Activated gamma-delta T cell (primary cell): ENCODE measurements at places on chromosomes 7 and 10.

DNA sequence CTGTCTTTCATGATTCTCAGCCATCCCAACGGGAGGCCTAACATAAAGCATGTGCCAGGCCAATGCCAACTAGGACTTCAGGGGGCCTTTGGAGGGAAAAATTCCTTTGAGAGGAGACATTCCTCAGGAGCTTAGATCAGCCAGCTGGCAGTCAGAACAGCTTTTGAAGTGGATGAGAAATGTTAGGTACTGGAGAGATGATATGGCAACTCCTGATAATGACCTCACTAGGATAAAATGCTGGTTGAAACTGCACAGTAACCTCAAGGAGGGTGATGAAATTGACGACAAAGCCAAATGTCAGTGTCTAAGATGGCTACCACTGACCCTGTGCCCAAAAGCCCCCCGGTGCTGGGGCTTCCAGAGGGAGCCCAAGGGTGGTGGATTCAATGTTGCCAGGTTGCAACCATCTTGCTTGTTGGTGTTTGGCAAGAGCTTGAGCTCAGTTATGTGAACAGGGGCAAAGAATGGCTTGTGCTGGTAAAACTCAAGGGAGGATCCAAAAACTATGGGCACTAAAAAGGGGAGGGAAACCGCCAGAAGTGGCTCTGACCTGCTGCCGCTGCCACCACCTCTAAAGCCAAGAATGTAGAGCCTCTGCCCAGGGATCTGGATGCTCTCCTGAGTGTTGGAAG lies 121.2 kb downstream of the UBE2H start:
- no peak for DNase-seq

DNA sequence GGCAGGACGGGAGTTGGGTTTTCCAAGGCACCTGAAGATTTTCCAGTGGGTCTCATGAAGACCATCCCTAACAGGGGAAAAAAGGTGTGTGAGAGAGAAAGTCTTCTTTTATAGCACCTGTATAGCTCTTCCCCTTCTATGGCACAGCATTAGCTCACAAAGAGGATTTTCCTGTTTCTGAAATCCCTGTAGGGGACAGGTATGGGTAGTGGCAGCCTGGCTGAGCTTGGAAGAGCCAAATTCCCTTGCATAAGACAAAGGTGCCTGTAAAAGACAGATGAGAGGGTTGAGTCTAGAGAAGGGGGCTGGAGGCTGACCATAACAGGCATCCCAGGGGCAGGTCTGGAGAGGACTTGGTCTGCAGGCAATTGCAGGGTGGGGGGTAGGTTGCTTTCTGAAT lies 63.7 kb downstream of the COL13A1 start:
- no peak for DNase-seq

GRCh38 chr7:116859323-116859722 lies 3.1 kb upstream of the CAPZA2 start:
- DNase-seq = no peak

DNA sequence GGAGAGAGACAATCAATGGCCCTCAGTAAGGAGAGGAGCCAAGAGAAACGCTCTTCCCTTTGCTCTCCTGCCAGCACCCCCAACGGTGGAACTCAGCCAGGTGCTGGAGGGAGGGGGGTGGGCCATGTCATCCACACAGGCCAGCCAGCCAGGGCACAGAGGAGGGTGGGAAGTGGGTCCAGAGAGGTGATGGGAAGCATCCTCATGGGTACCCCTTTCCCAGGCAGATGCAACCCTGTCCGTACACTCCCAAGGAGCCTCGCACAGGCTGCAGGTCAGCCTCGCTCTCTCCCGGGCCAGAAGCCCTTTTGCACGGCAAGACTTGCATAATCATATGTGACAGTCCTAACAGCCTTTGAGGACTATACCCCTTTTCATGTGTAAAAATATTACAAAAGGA lies 142.0 kb upstream of the NAMPT start:
- DNase-seq = no peak

GRCh38 chr7:47326808-47327207 lies 255.1 kb downstream of the TNS3 start:
- no peak for DNase-seq

DNA sequence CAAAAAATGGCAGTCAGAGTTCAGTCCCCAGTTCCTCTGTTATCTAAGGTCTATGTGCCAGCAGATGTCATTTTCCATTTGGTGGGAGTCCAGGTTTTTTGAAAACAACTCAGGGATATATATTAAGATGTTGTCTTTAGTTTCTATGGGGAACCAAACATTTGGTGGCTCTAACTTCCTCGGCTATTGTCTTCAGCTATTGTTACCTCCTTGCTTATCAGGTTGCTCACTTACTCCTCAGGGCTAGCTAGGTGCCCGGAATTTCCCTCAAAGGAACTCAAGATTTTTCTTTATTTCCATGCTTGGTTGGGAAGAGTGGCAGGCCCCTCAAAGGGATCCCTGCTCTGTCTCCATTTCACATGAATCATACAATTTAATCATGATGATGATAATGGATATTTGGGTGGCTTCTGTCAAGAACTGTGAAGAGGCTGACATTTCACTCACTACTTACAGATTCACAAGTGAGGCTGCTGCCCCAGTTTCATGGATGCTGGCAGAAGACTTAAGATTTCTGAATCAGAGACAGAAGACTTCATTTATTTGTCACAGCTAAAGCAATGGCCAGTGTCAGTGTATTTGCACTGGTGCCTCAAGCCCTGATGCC lies 182.8 kb downstream of the PKD1L1 start:
- DNase-seq = no peak

- DNase-seq = no peak
These were observed 5.4 kb downstream of the ANKIB1 start for GRCh38 chr7:92251181-92251580.

GRCh38 chr10:97380516-97380915 lies 20.6 kb downstream of the RRP12 start:
- no peak for DNase-seq

DNA sequence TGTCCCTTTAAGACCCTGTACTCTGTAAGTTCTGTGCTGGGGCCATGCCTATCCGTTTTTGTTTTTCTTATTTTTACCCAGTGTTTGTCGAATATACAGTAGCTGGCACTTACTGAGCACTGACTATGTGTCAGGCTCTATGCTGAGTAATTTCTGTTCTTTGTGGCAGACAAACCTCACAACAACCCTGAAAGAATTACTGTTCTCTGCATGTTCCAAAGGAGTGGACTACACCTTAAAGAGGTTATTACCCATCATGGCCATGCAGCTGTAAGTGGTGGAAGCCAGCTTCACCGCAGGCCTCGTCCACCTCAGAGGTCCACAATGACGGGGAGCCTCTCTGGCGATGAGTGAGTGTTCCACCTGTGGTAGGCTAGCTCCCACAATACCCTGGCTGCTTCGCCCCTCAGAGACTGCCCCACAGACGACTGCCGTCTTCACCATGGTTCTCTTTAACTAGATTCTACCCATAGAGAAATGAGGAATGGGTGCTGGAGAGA lies 30.1 kb upstream of the RBM20 start:
- no peak for DNase-seq

- no peak for DNase-seq
These were observed 6.8 kb upstream of the ZCCHC24 start for GRCh38 chr10:79452174-79452611.

DNA sequence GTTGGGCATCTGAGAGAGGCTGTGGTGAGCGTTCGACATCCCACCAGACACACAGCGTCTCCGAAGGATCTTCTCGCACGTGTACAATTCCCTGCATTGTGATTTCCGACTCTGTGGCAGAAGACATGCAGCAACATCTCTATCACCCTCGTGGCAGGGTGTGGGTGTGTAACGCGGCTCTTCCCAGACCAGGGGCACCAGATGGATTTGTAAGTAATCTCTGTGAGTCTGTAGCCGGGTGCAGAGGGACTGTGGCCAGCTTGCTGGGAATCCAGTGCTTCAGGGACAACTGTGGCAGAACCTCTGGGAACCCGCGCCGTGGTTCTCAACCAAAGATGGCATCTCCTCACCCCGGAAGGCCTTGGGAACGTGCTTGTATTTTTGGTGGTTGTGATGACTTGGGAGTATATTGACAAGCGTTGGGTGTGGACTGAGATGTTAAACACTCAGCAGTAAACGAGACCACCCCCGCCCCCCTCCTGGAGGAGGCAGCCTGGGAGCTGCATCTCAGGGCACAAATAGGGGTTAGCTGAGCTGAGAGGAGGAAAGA lies 21.2 kb downstream of the FOXL3 start:
- DNase-seq = no peak

GRCh38 chr10:77374189-77374656 lies 263.4 kb downstream of the KCNMA1 start:
- DNase-seq = no peak

DNA sequence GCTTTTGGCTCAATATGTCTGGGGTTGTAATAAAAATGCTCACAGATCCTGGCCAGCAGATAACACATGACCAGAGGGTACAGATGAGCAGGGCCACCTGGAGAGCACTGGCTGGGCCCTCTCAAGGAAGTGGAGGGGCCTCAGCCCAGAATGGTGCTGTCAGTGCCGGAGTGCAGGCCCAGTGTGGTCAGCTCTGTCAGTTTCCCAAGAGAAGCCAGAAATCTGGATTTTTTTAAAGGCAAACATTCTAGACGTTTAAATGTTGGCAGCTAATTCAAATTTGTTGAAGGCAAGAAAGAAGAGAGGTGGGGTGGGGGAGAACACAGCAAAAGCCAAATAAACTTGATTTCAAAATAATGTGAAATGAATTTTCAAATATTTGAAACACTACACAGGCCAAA lies 2.0 kb downstream of the C10orf105 start:
- DNase-seq = no peak

- no peak for DNase-seq
These were observed 218.9 kb downstream of the KIAA1217 start for GRCh38 chr10:24427678-24428409.

GRCh38 chr10:53361281-53361680 lies 588.7 kb upstream of the MBL2 start:
- DNase-seq = no peak

GRCh38 chr7:157673573-157673972 lies 336.8 kb downstream of the DNAJB6 start:
- DNase-seq = no peak

- no peak for DNase-seq
These were observed 199.5 kb downstream of the ZNF438 start for GRCh38 chr10:30832001-30832748.
